ENCODE measurements at places on chromosomes 1 and 21.

DNA sequence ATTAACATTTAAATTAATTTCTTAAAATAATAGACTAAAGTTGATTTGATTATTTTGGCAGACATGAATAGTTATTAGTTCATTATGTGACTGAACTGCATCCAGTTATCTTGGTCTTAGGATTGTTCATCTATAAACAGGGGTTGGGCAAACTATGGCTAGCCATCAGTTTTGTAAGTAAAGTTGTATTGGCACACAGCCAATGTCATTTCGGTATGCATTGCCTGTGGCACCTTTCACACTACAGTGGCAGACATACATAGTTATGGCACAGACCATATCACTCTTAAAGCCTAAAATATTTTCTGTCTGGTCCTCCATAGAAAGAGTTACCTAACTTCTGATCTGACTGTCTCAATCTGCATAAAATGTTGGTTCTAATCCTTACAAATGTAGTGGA lies 27.2 kb downstream of the ADGRL2 start:
- DNase-seq, result no peak

- no peak for DNase-seq
Observed at GRCh38 chr21:15000081-15000480, 64.7 kb downstream of the NRIP1 start.

GRCh38 chr1:76940571-76941335 lies 73.5 kb downstream of the ST6GALNAC5 start:
- no peak for DNase-seq

GRCh38 chr1:997993-998744 lies 1.7 kb downstream of the HES4 start:
- no peak for DNase-seq

GRCh38 chr1:72892461-72892860 lies 610.1 kb upstream of the NEGR1 start:
- DNase-seq, result no peak

DNA sequence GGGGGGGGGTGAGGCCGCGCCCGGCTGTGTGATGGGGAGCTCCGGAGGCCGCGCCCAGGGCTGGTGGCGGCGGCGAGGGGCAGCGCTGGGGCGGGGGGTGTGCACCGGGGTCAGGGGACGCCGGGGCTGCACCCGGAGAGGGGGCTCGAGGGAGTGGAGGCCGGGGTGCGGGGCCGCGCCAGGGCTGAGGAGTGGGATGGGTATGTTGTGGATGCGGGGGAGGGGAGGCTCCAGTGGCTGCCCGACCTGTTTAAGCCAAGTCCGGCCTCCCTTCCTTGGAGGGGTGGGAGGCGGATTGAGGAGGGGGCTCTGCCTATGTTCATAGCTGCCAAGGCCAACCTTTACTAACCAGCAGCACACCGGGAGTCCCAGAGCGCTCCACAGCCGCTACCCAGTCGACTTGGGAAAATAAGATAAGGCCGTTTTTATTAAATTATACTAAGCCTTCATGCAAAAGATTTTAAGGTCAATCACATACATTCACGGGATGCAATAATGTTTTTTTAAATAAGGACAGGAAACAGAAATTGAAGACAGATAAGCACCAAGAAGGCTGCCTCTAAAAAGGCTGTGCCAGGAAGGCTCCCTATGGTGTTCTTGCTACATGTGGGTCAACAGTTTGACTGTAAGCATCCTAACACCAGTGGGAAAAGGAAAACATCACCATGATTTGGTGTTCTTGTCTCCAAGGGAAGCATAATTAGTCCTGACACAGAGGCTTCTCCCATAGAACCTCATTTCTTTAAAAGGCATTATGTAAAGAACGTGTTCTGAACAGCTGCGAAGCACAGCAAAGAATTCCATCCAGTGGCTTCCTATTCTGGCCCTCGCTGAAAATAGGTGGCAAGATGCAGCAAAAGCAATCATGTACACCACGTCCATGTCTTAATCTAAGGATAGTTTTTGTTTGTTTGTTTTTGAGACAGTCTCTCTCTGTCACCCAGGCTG lies 626 bp upstream of the HLCS start:
- no peak for DNase-seq

- DNase-seq, result no peak
Observed at GRCh38 chr1:44672254-44672955, 1.9 kb downstream of the TMEM53 start.

DNA sequence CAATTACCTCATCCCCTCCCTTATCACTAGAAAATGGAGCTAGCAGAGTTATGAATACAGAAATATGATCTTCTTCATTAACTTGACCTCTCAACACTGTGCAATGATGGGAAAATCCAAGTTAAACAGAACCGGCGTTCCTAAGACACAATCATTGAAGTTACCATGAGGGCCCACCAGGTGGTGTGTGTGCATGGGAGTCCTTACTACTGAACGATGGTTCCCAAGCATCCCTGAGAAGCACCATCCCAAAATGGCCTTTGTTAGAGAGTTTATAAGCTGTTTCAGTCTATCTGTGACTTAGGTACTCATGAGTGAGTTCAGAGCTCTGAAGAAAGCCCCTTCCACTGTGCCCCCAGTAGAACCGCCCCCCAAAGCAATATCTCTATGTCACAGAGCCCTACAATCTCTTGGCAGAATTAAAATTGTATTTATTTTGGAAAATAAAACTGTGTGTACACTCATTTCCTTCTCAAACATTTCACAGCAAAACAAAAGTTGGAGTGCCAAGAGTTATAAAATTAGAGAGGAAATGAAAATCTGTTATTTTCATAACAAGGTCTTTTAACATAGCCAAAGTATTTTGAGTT lies 56.8 kb downstream of the PLD5 start:
- DNase-seq, result no peak

DNA sequence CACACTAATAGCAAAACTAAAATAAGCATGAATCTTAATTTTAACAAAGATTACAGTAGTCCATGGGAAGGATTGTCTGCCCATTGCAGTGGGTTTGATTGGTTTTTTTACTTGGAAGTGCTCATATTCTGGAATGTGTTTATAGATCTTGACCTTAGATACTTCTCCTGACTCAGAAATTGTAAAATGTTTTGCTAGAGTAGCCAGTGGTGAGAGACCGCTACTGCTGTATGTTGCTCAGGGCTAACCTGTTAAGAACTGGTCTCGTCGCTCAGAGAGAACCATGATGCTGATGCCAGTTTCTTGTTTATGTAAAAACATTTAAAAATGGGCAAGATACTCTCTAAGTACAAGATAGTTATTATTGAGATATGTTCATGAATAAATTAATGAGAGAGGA lies 99.9 kb downstream of the ROR1 start:
- DNase-seq, result no peak

DNA sequence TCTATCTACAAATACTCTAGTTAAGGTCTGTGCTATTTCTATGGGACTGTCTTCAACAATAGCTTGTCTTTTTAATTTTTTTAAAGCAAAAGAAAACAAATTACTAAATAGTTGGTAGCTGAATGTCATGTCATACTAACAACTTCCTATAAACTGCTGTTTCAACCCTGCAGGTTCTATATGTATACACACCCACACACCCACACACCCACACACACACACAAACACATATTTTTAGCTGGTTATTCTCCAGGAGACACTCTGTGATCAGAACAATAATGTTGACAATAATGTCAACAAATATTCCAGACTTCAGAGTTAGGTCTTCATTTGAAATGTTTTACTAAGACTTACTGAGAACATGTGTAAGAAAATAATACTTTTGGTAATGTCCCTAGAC lies 66.7 kb downstream of the AK5 start:
- no peak for DNase-seq

DNA sequence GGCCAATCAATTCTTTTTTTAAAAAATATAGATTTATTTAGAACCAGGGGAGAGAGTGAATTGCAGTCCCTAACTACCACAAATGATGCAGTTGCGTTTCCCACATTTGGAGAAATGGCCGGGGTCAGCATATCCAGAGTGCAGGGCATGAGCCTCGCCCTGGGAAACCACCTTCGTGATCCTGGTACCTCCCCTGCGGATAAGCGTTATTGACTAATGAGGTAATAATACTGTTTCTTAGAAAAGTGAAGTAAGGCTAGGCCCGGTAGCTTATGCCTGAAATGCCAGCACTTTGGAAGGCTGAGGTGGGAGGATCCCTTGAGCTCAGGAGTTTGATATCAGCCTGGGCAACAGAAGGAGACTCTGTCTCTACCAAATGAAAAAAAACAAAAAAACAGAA lies 111.5 kb upstream of the SLC45A1 start:
- no peak for DNase-seq

GRCh38 chr21:25903607-25904006 lies 168.8 kb downstream of the GABPA start:
- DNase-seq, result no peak

GRCh38 chr21:43909741-43910400 lies 44.8 kb downstream of the AGPAT3 start:
- DNase-seq, result no peak

GRCh38 chr1:115790356-115790755 lies 21.8 kb upstream of the CASQ2 start:
- no peak for DNase-seq

DNA sequence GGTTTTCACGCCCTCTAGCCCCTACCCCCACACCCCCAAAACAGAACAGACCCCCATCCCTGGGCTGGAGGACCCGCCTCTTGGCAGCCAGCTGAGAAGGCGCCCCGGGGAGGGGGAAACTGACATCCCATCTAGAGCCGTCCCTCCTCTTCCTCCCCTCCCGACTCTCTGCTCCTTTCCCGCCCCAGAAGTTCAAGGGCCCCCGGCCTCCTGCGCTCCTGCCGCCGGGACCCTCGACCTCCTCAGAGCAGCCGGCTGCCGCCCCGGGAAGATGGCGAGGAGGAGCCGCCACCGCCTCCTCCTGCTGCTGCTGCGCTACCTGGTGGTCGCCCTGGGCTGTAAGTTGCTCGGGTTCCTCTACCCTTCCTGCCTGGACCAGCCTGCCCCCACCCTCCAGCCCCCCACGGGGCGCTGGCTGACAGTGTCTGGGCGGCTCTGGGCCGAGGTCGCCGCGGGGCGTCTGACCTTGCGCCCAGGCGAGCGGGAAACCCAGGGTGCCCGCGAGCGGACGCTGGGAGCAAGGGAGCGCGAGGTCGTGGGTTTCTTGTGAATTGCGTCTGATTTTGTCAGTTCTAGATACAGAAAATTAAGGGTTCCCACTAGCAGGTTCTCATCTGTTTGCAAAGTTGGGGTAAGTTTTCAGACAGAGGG lies 618 bp downstream of the JAM2 start:
- peak; percentile 84 for DNase-seq

- no peak for DNase-seq
Observed at GRCh38 chr1:207993477-207994445, 82.8 kb upstream of the CD34 start.

DNA sequence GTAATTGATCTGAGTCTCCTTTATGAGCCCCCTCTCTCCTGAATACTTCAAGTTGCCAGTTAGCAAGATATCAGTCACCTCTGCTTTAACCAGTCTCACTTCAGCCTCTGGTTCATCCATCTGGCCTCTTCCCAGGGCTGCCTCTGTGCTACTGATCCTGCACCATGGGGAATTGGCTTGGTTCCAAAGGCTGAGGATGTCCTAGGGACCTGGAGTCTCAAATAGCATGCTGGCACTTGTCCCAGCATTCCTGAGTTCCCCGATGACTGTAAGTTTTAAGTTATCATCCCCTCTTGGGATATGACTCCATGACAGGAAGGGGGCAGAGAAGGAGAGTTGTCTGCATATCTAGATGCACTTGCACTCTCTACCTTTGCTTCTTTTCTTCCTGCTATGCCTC lies 252.0 kb downstream of the PTBP2 start:
- no peak for DNase-seq

DNA sequence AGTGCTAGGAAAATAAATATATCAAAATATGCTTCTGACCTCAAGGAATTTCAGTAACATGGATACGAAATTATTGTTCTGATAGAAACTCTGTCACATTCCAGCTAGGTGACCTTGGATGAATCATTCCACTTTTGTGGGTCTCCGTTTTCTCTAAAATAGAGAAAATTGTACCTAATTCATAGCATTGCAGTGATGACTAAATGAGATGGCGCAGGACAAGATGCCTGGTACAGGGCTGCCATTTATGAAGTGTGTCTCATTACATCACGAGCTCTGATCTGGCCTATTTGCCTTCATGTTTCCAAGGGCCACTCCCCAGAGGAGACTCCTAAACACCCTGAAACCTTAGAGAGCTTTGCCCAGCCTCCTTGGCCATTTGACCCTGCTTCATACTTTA lies 480.0 kb upstream of the USP24 start:
- DNase-seq, result no peak

- DNase-seq, result no peak
Observed at GRCh38 chr1:51463561-51463960, 55.5 kb downstream of the EPS15 start.

GRCh38 chr1:159829273-159829634 lies 2.6 kb downstream of the SLAMF8 start:
- DNase-seq, result peak; percentile 73

DNA sequence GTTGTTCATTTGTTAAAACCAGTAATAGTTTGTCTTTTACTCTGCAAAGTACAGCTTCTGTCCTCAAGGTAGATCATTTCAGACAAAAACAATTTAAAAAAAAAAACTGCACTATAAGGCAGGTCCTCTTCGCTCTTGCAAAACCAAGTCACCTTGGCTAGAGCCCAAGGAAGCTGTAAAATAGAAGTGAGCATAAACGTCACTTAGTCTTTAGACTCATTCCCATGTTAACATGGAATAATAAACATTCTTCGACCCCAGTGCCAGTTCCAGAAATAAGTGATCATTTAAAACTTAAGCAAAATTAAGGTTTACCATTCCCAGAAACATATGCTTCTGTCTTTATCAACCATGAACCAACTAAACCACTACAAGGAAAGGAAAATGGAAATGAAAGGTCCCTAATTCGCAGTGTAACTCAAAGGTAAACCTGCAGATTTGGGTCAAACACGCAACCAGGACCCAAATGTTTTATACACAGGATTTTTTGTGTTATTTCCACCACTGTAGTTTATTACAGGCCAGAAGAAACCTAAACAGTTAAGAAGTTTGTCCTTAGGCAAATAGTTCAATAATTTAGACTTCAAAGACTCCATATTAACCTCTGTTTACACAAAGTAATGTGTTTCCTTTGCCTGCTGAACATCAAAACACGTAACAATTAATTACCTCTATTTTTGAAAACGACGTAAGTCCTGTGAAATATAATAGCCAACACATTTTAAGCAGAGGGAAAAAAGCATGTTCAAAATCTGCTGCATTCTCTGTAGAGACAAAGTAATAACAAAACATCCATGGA lies 54.6 kb downstream of the TGFBR3 start:
- no peak for DNase-seq

DNA sequence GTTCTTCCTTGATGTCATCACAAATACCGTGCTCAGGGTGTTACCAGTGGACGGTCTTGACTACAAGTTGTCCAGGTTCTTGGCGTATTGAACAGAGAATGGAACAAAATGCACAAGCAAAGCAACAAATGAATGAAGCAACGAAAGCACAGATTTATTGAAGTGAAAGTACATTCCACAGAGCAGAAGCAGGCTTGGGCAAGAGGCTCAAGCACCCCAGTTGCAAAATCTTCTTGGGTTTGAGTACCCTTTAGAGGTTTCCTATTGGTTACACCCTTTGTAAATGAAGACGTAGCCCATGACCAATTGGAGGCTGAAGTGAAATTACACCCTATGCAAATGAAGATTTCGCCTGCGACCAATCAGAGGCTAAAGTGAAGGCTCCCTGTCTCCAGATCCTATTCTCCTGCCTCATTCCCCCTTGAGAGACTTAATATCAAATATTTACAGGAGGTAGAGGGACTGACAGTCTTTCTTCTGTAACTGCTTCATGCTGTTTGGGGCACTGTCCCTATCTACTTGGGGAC lies 38.3 kb downstream of the YY1AP1 start:
- no peak for DNase-seq
